HS-5 (cell line): ENCODE measurements at places on chromosomes 5 and 9.

- no peak for DNase-seq
Observed at GRCh38 chr9:504921-505740, 290.5 kb downstream of the DOCK8 start.

- DNase-seq: no peak
Observed at GRCh38 chr9:123608104-123608503, 252.1 kb downstream of the CRB2 start.

DNA sequence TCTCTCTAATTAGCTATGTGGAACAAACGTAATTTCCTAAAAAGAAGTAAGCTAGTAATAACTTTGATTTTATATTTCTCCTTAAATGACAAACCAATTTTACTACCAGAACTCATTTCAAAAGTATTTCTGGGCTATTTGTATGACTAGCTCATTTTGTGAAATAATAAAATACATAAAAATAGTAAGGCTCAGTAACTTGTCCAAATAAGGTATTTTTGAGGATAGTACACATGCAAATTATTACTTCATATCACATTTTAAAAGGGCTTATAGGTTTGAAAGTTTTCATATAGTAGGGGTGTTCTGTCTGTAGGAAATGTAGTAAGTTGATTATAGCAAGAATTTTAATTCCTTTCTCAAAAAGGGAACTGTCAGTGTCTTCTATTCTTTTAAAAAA lies 26.5 kb downstream of the C9orf85 start:
- DNase-seq: no peak

DNA sequence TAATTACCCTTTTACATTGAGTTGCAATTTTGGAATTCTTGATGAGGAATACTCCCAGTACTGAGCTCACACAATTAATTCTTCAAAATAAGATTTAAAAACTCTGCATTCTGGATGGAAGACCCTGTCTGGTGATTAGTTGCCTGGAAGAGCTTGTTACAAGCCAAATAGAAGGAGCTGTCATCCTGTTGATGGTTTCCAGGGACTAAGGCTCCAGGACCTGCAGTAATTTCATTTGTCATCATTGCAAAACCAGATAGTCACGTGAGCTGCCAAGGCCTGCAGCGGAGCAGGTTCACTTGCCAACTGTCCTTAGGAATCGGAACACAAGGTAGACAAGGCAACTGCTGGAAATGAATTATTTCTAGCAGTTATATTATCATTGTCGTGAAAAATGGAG lies 597.7 kb downstream of the CCDC171 start:
- no peak for DNase-seq

DNA sequence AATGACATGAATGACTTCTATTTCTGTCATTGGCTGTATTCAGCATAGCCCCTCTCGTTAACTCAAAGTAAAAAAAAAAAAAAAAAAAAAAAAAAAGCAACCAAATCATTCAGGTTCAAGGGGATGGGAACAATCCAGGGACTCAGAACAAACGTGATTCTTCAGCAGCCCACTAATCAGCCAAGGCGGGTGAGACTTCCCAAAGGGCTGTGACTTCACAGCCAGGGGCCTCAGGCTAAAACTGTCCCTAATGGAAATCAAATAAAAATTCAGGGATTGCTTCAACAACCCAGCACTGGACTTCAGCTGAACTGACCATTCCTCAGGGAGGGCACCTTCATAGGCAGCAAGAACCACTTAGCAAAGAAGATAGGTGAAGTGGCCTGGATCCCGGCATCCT lies 86.2 kb upstream of the FAM169A start:
- no peak for DNase-seq

DNA sequence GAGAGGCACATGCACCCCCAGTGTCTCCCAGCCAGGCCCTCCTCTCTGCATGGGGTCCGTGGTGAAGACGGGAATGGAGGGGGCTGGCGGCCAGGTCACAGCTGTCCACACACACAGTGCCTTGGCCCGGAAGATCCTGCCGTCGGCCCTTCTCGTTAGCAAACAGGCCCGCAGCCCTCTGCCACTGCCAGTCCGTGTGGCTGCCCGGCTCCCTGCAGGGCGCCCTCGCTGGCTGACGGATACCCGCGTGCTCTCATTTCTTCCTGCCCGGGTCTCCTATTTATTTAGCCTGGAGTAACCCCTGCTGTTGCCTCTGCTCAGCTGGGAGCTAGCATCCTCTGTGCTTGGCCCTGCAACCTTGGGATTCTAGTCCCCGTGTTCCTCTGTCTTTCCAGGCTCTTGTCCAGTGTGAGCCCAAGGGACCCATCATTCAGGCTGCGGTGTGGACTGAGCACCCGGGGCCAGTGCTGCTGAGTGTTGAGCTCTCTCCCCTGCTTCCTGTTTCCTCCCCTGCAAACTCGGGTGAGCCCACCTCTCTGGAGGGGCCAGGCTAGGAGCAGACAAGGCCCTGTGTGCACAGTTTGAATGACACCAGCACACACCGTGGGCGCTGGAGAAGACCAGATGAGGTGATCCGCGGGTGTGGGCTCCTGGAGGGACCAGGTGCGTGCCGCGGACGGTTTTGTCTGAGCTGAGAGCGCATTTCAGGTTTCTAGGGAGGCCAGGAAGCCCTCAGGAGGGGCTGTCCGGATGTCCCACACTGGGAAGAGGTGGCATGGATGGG lies 14.6 kb upstream of the RNU6ATAC start:
- no peak for DNase-seq
